ENCODE measurements at places on chromosomes 5 and 9. TPM values are rescaled to one million over a fixed set of nuclear protein-coding genes. Genes with fewer than 3 reads are reported as not detected.

The NMUR2 gene
- not detected for total RNA-seq

The FOXD4L6 gene
- not detected for total RNA-seq

GRCh38 chr5:138844812-138845513, 30.2 kb downstream of the LRRTM2 start:
- no peak for DNase-seq

The GRXCR2 gene
- total RNA-seq = not detected

DNA sequence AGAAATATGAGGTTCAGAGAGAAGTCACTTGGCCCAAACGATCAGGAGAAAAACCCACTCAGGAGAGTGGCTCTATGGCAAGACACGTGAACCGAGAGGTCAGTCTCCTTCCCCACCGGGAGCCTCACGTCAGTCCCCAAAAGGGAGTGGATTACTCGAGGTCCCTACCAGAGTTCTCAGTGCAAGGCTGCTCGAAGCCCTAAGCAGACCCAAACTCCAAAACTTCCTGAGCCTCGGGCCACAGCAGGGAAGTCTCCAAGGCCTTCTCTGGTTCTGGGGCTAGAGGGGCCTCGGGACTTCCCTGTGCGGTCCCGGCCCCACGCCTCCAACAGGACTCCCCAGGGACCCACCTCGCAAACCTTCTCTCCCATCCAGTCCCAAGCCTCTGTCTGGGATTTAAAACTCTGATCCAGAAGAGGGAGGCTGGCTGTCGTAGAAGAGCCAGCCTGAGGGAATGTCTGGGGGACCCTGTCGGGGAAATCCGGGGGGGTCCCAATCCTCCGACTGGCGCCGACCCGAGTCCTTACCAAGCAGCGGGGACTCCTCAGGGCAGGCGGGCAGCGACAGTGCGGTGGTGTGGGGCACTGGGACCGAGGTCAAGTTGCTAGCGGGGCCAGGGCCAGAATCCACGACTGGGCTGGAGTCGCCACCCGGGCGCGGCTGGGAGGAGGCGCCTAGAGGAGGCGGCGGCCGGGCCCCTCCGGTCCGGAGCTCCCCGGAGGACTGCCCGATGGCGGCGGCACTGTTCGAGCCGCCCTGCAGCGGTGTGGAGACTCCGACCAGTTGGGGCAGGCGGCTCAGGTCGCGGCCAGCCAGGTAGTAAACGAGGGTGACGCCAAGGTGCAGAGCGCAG, 679 bp downstream of the B4GALT1 start:
- DNase-seq = peak; percentile 82

The PCDHGC3 gene
- total RNA-seq = 27.4 TPM

- peak; percentile 56 for DNase-seq
These were observed 46.8 kb downstream of the MRPL36 start for GRCh38 chr5:1752881-1753280.

The TLX3 gene
- not detected for total RNA-seq

DNA sequence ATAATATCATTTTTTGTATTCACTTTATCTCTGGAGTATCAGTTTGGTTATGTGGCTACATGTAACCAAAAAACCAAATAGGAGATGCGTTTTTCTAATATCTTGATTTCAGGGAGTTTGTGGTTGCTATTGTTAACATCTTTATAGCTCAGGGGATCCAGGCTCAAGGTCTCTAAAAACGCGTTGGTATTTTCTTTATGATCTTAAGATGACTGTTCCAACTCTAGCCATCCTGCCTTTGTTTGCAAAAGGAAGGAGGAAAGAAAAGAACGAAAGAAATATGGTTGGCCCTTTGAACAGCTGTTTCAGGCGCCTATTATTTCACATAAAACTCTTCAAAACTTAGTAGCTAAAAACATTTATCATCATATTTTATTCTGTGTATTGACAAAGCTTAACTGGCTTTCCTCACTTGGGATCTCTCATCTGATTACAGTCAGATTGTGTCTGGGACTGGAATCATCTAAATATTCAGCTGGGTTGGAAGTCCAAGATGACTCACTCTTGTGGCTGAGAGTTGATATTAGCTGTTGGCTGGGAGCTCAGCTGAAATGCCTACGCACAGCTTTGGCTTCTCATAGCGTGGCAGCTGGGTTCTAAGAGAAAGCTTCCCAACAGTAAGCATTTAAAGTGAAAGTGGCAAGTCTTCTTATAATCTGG, 60.1 kb downstream of the FAM174A start:
- DNase-seq = no peak

DNA sequence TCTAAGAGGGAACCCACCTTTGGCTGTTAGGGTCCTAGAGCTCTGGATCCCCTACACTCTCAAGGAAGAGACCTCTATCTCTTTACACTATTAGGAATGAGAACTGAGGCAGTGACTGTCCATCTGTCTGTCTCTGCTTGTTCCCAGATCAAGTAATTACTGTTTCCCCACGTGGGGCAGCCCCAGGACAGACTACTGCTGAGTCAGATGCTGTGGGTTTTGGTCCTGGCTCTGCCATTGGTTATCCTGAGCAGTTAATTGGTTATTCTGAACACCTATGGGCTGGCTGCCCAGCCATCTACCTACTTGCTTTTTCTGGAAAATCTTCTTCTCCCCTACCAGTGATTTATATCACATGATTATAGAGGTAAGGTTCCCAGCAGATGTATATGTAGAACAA, 33.3 kb downstream of the FBXO10 start:
- DNase-seq = no peak

The TEX48 gene
- not detected for total RNA-seq

- DNase-seq = no peak
These were observed 42.2 kb downstream of the NIPAL4 start for GRCh38 chr5:157502143-157502647.

DNA sequence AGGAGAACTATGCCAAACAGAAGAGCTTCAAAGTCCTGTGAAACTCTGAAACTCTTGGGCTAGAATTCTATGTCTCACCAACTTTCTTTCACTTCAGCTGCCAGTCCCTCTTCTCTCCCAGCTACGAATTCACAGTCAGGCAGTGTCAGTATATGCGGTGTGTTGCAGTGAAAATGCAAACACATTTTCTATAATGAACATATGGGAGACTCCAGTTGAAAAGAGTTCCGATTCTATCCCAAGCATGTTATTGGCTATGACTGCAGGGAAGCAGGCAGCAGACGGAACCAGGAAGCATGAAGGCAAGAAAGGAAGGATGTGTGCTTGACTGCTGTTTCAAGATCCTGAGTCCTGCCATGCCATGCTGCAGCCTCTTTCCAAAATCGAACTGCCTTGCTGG, 515.7 kb upstream of the TLE4 start:
- DNase-seq = no peak

DNA sequence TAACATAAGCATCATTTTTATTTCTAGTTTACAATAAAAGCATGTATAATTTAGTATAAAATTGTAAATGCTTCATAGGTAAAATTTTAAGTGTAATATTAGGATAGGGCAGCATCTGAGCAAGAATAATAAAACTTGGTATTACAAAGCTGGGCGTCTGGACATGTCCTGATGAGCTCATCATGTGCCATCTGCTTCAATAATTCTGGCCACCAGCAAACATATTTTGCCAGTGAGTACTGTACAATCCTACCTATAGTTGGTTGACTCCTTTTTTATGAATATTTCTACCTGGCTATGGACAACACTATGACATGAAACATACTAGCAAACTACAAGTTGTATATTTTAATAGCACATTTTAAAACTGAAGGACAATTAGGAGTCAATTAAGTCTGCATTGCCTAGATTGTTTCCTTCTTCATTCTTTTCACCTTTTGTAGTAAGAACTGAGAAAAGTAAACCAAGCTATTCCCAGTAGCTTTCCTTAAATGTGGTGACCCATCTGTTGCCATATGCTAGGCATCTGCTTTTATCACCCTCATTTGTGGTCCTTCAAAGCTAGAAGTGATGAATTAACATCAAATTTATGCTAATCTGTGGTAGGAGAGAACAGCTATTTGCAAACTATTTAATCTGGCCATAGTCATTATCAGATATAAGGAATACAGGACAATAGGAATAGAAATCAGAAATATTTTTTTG, 23.4 kb downstream of the LURAP1L start:
- DNase-seq = no peak

- no peak for DNase-seq
These were observed 96.7 kb upstream of the GRHPR start for GRCh38 chr9:37325778-37326177.

The MZB1 gene
- not detected for total RNA-seq

The HCN1 gene
- 0.59 TPM for total RNA-seq
